Stimulated activated CD4-positive, alpha-beta T cell treated with anti-CD3 and anti-CD28 coated beads, TNF-alpha, amount 100 ng/mL, for 48 hours (primary cell): ENCODE measurements at places on chromosomes 1 and 21.

DNA sequence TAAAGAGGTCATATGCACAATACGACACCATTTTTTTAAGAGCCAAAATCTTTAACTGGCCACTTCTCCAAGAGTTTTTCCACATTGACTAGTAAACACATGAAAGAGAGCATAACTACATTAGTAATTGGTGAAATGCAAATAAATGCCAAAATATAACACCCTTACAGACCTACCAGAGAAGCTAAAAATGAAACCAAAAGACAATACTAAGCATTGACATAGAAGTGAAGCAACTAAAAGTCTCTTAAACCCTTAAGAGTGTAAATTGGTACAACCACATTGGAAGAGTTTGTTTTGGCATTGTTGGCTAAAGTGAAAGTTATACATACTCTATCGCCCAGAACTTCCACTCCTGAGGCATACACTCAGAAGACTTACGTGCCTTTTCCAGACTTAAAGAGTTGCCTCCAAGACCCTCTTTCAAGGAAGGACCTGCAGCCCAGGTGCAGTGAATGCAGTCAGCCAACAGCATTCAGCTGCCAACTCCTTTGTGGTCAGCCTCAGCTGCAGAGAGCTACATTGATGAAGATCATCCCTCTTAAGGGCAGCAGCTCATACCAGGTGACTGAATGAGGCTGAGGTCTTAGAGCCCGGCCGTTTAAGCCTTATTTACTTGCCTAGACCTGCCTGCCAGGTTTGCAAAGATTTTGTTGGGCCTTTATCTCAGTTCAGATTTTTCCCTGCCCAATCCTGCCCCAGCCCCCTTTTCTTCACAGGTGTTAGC, 839.1 kb upstream of the ADGRL2 start:
- DNase-seq, result no peak

DNA sequence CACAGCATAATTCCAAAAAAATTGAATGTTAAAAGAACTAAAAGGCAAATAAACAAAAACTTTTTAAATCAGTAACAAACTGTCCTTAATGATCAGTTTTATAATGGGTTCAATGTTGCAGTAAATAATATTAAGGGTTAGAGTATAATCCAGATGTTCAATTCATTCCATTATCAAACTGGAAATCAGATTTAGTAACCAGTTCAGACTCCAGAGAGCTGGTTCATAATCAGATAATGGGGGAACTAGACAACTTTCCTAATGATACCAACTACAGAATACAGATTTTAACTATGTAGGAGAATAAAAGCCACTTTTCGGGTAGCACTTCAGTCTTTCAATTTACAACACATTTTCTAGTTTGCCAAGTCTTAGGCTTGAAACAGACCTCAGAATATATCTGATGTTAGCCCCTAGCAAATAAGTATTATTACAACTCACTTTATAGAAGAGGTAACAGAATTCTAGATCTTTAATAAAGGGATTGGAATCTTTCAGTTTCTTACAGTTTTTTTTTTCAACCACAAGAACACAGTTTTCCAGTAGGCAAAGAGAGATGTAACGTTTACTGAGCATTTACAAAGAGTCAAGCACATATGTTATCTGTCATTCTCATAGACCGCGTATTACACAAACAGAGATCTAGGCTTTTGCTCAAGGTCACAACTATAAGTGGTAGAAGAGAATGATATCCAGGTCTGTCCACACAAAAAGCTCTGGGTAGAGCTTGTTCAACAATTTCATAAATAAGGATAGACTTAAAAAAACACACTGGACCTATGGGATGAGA, 1.9 kb upstream of the DCAF6 start:
- no peak for DNase-seq

GRCh38 chr1:42003433-42003832, 84.7 kb upstream of the HIVEP3 start:
- DNase-seq, result no peak

DNA sequence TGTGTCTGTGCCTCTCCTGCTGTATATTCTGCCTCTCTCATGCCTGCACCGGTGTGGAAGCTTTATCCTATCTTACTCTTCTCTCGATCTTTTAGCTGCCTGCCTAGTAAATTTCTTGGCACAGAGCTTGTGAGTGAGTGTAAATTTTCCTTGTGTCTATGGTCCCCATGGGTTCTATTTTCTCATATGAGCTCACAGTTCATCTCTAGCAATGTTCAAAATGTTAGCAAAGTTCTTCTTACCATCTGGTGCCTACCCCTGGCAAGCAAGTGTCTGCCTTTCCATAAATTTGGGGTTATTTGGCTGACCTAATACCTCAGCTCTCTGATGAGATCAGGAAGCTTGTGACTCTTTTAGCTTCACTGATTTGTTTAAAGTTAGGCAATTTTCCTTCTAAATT, 572.1 kb upstream of the BRINP3 start:
- no peak for DNase-seq

DNA sequence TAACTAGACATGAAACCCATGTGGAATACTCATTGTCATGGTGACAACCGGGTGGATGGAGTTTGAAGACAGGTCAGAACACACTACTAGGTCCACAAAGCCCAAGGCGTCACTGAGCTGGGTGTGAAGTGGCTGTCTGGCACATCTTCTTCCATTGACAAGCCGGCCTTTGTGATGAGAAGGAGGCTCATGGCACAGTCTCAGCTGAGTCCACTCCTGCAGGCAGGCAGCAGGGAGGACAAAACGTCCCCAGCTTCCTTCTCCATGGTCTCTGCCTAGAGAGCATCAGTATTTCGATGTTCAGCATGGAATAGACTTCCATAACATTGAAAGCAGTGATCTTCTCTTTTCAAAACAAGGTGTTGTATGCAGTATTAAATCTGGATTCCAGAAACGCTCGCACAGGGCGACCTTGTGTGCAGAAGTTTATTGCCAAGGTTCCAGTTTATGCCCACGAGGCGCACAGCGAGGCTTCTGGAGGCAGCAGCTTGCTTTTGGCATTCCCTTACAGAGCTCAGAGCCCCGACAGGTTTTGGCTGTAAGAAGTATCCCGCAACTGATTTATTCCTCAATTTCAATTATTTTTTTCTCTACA, 104.2 kb downstream of the SIM2 start:
- no peak for DNase-seq

- no peak for DNase-seq
Observed at GRCh38 chr1:194071205-194071604, 884.8 kb upstream of the B3GALT2 start.

DNA sequence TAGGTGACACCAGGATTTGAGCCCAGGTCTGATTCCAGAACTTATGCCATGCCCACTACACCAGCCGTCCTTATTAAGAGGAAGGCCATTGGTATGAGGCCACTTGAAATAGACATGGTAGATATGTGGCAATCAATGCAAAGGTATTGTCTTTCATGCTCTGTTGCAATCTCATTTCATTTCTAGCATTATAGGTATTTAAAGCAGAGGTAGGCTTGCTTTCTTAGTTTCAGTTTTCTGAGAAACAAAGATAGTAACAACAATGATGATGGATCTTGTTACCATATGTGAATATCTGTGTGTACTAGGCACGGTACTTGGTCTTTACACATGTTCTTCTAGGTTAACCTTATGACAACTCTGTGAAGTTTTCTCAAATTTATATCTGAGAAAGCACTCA, 113.1 kb downstream of the FGGY start:
- DNase-seq, result no peak

GRCh38 chr21:17191346-17191993, 321.4 kb upstream of the CXADR start:
- no peak for DNase-seq
